Activated T-cell treated with anti-CD3 and anti-CD28 coated beads, Interleukin-2, amount 50 U/mL, for 48 hours (primary cell): ENCODE measurements at places on chromosomes 4 and X.

DNA sequence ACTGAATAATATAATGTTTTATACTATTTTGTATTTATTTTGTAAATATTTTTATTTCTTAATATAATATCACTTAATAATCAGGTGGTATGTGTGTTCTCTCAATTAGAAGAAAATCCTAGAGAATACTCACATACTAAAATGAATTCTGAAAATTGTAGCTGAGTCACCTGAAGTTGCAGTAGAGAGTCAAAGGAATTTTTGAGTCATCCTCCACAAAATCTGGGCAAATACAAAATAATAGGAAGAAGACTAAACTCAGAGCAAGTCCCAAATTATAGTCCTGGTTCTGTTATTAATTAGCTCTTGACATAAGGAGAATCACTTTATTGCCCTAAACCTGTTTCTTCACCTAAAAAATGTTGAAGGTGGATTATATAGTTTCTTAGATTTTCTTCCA, 57.8 kb downstream of the SPATA4 start:
- no peak for DNase-seq

DNA sequence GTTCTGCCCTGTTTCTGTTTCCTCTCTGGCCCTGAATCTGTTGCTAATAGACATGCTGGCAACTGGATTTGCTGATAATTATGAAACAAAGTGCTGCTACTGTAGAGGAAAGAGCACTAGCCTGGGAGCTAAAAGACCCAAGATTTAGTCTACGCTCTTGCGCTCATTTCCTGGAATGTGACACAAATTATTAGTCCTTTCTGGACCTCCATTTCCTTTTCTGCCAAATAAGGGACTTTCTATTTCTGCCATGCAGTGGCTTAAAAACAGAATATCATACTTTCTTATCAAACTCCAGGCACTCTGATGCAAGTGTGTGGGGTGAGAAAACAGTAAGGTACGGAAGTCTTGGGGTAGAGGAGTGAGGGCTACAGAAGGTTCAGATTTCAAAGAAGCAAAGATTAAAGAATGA, 48.3 kb upstream of the GPR174 start:
- no peak for DNase-seq

- no peak for DNase-seq
These were observed 45.1 kb downstream of the ASIC5 start for GRCh38 chr4:155820887-155821518.

DNA sequence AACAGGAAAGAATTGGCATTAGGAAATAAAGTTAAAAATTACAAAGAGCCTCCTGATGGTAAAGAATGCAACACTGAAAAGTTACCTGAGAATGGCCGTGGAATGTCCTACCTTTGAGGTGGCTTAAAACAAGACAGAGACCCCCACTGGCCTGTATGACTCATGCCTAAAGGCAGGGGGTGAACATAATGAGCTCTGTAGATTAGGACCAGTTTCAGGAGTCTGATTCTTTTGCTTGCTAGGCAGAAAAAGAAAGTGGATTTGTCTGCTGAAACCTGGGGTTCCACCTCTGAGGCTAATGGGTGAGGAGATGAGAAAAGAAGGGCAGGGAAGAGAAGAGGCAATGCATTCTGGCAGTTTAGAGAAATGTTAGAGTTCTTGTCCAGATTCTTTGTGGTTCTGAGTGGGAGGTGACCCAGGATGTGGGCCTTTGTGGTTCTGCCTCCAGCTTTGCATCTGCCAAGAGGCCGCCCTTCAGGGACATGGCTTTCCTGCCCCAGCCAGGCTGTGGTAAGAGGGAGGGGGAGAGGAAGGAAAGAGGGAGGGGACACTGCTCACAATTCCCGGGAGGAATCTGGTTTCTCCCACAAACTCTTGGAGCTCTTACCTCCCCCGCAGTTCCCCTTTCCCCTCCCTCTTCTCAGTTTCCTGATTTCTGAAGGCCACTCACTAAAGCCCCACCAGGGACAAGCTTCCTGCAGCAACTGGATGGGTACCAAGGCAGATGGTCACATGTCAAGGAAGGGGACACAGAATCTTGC, 109.6 kb downstream of the EFNB1 start:
- no peak for DNase-seq

DNA sequence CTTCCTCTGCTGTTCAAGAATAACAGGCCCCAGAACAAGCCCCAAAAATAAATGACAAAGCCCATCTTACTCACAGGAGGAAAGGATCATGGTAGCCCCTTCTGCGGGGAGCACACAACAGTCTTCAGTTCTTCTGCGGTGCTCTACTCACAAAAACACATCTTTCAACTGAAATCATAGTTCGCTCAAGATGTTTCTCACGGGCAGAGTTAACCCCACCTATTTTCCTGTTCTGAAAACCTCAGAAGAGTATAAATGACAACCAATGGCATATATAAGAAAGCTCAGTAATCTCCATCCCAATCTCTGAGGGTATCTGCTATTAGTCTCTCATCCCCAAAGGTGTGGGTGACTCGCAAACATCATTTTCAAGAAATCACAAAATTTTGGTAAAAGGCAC, at the start of gene TXK:
TSS of gene TXK (minus strand) at position 170 of the 400 bp plus-strand sequence. CDS start at position 90, 80 bp downstream.
- DNase-seq = no peak

DNA sequence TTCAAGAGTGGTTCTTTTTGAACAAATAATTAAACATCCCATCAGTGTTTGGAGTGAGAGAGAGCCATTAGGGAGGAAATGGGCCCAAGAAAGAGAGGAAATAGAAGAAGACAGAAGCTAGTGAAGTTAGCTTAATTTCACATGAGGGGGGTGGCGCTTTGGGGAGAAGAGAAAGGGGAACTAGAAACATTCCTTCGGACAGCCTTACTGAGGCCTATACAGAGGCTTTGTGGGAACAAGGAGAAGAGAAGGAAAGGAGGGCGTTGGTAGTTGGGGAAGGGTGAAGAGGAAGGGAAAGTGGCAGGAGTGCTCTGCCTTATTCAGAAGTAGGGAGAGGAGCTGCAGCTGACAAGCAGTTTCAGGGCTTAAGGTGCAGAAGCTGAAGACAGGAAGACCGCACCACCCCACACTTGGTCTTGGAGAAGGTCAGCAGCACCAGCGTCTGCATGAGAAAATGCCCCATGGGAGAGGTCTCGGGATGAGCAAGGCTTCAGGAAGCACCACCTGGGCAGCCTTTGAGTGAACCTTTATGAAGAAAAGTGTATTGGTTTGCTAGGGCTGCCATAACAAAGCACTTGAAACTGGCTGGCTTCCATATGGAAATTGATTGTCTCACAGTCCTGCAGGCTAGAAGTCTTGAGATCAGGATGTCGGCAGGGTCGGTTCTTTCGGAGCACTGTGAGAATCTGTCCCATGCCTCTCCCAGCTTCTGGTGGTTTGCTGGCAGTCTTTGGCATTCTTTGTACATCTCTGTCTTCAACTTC, 85.1 kb downstream of the KIT start:
- no peak for DNase-seq

DNA sequence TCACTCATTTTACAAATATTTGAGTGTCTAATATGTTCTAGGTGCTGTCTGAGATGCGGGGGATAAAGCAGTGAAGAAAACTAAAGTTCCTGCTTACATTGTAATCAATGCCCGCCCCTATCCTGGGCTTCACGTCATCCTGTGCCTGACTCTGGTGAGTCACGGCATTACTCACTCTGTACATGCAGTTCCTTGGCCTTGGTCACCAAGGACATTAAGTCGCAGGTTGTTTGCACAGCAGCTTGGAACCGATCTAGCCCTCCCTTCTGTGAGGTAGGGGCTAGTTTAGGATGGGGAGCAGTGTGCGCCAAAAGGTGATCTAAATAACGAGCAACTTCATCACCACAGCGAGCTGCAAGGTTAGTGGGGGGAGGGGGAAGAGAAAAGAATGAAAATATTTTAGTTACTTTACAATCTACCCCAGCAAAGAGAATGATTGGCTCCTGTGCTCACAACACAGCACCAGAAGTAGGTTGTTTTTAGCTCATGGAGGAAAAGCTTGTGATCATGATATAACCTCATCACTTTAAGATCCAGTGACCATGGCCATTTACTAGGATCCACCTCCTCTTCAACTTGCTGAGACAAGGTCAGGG, 48.0 kb upstream of the HDAC8 start:
- peak; percentile 66 for DNase-seq

- DNase-seq = no peak
These were observed 261.5 kb downstream of the IL1RAPL1 start for GRCh38 chrX:28848707-28849106.

DNA sequence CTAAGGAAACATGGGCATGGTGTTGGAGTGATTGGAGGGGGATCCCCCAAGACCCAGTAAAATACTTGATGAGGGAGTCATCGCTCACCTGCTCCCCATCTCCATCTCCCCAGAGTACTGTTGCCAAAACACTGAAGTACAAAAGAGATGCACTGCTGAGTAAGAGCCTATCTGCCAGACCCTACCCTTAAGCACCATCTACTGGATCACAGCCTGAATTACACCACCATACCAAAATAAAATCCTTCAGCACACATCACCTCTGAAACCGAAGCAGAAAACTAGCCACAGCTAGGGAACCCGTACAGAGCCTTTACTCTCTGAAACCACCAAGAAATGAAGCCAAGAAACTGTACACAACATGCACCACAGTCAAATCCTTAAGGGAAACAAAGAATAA, 466.3 kb upstream of the ACTRT1 start:
- no peak for DNase-seq

GRCh38 chrX:47585273-47585672, 3.0 kb downstream of the TIMP1 start:
- no peak for DNase-seq
